ENCODE measurements at places on chromosomes 6 and 20.

GRCh38 chr20:33301192-33301930, 18.3 kb downstream of the BPIFB1 start:
- no peak for DNase-seq

DNA sequence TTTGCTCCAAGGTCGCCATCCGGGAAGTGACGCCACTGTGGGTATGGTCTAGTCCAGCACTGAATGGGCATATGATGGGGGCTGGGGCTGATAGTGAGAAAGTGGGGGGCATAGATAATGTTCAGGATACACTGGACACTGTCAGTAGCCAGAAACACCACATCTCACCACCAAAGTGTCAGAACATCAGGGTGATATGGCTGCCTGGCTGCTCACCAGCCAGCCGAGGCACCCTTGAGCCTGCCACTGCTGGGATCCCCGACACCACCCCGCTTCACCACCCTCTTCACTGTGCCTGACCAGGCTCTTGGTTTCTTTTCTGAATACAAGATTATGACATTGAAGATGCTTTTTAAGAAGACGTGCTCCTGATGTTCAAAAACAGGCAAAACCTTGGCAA, 46.9 kb downstream of the SIRPA start:
- DNase-seq = no peak

DNA sequence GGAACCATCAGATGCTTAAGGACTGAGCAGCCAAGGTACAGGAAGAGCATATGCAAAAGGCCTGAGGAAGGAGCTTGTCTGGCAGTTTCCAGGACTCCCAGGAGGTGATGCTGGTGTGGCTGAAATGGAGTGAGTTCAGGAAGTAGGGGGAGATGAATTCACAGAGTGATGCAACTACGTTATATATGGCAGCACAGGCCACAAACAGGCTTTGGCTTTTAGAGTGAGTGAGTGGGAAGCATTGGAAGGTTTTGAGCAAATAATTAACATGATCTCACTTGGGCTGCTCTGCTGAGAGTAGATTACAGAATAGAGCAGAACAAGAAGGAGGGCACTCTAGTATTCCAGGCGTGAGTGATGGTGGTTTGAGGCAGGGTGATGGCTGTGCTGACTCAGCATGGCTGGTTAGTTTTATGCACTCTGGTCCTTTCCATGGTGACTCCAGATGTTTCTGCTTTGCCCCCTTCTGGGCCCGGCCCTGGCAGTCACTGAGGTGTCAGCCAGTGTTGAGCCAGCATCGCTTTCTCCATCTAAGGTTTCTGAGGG, 6.5 kb downstream of the BTN2A2 start:
- no peak for DNase-seq

DNA sequence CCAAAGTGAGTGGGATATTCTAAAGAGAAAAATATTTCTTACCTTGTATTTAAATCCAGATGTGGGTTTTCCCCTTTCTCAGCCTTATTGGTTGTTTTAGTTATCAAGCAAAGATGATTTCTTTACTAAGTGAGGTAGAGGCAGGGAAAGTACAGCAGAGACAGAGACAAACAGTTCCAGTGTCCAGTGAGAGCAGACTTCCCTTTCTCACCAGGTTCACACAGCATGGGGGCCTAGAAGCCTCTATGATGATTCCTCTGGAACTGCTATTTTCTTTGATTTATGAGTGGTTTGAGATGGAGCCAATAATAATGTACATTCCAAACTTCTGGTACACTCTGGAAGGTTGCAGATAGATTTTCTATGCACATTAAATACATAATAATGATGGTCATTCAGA, 234.0 kb upstream of the MARCKS start:
- no peak for DNase-seq

GRCh38 chr6:47310131-47310480, 401 bp upstream of the TNFRSF21 start:
- no peak for DNase-seq

DNA sequence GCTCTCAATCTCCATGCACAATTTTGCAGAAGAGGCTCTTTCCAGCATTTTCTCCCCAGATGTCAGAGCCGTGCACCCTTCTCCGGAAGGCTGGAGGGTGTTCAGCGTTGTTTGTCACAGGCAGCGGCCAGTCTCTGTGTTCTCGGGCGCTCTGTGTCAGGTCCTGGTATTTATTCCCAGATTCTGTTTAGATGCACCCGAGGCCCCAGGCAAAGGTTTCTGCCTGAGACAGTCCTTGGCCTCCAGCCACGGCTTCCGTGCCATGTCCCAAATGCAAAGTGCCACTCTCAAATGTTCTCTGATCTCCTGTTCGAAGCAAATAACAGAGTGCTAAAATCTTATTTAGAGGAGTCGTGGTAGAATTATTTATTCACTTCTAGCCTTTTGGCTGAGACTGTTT, 140.3 kb upstream of the AGPAT4 start:
- DNase-seq = no peak

- DNase-seq = no peak
These were observed 31.5 kb upstream of the RIPOR2 start for GRCh38 chr6:24967211-24967610.

Measured in stimulated activated CD8-positive, alpha-beta memory T cell treated with anti-CD3 and anti-CD28 coated beads, Interleukin-15, amount 100 ng/mL, for 4 hours (primary cell).